Coronary artery (tissue), 2 donors: ENCODE measurements at places on chromosomes 7 and 10.
A peak's percentile ranks its signal among the peaks of the same experiment; 100 is the strongest.

DNA sequence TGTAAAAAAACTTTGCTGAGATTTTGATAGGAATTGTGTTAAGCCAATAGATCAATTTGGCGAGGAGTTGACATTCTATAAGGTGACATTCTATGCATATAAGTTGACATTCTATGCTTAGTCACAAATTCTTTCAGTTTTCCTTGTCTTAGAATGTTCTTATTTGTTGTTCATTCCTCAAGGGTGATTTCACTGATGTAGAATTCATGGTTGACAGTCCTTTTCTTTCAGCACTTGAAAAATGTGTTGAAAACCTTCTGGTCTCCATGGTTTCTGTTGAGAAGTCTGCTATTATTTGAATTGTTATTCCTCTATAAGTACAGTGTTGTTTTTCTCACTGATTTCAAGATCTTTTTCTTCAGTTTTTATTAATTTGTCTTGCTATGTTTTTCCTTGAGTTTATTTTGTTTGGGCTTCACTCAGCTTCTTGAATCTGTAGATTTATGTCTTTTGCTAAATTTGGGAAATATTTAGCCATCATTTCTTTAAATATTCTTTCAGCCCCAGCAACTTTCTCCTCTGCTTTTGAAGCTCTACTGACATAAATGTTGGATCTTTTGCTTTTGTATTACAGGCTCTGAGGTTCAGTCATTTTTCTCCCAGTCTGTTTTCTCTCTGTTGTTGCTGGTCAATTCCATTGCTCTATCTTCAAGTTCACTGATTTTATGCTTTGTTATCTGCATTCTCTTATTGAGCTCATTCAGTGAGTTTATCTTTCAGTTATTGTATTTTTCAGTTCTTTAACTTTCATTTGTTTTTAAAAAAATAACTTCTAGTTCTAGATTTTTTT lies 154.9 kb downstream of the SDK1 start:
- no peak for DNase-seq

DNA sequence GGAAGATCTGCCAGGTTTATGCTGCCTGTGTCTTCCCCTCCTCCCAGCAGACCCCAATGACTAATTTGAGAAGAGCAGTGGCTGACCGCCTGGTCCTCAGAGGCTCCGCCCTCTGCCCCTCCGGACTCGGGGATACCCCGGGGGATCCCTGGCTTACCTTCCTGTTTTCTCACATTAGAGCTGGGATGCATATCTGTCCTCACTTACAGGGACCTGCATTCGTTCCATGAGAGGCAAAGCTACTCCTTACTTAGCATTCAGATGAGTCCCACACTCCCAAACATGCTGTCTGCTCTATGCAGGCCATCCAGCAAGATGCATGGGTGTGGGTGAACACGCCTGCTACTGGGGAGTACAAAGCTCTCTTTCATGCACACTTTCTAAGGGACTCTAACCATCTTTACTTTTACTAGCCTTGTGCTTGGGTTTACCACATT lies 24.0 kb downstream of the VOPP1 start:
- no peak for DNase-seq

DNA sequence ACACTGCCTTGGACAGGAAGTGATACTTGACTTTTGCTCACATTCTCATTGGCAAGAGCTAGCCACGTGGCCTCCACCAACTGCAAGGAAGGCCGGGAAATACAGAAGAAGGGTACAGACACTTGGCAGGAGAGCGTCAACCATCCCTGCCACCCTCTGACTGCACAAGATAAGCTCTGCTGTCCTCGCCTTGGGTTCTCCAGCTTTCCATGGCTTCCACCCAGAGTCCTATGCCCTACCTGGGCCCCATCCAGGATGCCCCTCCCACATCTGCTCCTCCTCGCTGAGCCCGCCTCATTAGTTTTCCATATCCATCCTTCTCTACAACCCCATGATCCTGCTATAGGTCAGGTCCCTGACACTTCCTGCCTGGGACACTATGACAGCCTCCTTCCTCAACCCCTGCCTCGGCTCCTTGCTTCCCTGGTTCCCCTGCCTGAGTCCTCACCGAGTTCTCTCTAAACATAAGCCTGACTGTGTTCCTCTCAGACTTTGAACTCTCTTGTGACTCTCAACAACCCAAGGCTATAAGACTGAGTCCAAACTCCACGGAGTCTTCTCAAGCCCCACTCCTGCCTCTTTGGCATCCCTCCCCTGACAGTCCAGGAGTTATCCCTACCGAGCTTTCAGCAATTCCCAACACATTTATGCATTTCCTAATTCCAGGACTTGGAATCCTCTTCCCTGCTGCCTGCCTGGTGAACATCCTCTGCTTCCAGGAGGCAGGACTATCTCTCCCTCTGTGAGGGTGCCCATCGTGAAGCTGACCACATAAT lies 23.2 kb upstream of the GDF10 start:
- no peak for DNase-seq

GRCh38 chr7:65404020-65404419 lies 30.4 kb downstream of the ZNF92 start:
- DNase-seq = no peak

GRCh38 chr10:43861966-43862751 lies 213.5 kb upstream of the ZNF32 start:
- peak; percentile 76 for DNase-seq

- peak; percentile 83 for DNase-seq
Measured at GRCh38 chr10:122140461-122140902, 130.6 kb upstream of the BTBD16 start.

- no peak for DNase-seq
Measured at GRCh38 chr7:135275971-135276580, 42.4 kb downstream of the STRA8 start.

DNA sequence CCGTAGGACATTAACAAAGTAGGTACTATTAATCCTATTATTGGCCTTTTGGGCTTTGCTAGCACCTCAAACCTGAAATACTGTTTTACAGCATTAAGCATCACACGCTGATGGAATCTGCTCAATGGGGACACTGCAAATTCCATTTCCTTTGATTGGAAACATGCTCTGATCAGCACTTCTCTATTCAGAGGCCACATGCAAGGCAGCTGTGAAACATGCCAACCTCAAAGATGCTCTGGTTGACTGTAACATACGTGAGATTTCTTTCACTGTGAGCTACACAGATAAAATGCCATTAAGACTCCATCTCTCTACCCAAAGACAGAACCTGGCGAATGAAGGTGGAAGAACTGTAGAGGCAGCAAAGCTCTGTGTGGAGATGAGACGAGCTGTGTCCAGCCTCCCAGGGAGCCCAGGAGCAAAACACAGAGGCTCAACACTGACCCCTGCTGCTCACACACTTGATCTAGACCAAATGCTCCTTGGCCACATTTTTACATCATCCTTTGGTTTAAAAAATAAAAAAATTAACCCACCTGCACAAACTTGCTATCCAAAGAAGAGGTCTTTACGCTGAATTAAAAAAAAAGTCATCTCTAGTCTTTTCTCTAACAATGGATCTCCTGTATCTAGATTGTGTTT lies 8.0 kb downstream of the RSU1 start:
- DNase-seq = no peak

GRCh38 chr7:48088559-48089045 lies 463 bp upstream of the UPP1 start:
- DNase-seq = peak; percentile 96

- DNase-seq = no peak
Measured at GRCh38 chr7:27237735-27238334, 4.8 kb upstream of the EVX1 start.

DNA sequence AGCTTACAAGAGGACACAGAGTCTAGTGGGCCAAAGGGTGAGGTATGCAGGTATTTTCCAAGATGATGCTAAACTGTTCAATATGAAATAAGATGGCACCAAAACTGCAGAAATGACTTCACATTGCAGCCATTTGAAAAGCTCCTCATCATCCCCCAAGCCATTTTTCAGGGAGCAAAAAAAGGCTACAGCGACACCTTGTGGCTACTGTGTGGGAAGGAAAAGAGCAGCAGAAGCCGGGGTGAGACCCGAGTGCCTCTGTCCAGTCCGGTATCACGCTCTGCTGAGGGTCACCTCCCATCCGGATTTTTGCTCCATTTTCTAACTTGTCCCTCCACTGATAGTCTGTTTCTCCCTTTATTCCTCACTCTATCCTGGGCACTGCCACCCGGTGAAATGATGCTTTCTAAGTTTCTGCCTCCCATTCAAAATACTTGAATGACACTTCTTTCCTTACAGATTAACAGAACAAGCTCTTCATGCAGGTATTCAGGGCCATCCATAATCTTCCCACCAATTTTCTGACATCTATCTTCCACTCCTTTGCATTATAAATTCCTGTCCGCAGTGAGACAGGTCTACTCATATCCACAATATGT lies 220.2 kb downstream of the DGKI start:
- DNase-seq = no peak

DNA sequence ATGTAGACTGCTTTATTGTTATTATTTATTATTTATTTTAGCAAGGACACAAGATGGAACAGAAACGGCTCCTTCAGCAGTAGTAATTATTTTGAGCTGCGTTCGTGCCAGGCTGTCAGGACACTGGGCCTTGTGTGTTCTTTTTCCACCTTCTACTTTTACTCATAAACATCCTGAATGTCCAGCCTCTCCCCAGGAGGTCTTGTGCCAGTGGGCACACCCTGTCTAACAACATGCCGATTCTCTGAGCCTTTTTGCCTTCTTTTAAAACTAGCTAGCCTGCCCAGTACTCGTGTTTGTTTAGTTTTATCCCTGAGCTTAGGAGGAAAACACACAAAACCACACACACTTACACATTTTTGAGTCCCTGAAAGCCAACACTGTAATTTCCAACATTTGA lies 1.2 kb downstream of the SCIN start:
- DNase-seq = no peak

- no peak for DNase-seq
Measured at GRCh38 chr10:99661377-99661763, 2.1 kb downstream of the ENTPD7 start.

DNA sequence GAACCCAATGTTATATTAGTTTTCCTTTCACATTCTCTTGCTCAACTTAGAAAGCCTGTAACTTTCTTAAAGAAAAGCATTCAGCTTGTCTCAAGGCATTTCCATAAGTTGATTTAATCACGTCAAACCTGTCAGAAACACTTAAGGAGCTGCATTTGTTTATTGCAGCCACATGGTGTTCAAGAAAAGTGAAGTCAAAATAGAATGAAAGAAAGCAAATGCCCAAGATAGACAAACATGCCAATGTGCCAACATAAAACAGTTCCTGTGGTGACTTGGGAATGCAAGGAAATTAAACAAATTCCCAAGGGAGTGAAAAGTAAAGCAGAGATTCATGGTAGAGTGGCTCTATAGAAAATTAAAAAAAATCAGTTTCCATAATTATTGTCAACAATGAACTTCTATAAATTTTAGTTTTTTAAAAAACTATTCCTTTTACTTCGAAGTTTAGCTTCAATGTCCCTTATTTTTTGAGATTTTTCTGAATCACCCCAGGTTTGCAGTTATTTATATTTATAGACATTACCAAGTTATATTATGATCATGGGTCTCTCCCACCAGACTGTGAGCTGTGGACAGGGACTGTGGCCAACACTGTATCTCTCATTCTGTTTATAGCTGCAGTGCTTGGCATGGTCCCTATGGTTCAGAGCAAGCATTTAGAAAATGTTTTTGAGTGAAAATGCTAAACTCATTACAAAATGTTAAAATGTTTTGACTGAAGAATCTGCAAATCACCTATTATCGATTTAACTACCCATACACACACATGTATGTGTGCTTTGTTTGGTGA lies 887.4 kb downstream of the REEP3 start:
- no peak for DNase-seq

DNA sequence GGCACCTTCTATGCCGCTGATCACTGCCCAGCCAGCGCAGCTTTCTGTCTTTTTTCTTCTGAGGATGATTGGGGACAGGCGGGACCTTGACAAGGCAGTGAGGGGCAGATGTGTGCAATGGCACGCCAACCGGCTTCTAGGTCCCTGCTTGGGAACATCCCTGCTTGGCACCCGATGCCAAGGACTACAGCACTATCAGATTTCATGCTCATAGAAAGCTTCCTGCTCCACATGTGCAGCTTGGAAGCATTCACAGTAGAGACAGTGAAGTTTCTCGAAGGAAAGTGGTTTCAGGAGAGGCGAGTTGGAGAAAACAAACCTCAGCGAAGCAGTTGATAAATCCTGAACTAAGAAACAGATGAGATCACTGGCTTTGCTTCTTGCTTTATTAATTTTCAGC lies 267.5 kb upstream of the HABP2 start:
- DNase-seq = no peak

DNA sequence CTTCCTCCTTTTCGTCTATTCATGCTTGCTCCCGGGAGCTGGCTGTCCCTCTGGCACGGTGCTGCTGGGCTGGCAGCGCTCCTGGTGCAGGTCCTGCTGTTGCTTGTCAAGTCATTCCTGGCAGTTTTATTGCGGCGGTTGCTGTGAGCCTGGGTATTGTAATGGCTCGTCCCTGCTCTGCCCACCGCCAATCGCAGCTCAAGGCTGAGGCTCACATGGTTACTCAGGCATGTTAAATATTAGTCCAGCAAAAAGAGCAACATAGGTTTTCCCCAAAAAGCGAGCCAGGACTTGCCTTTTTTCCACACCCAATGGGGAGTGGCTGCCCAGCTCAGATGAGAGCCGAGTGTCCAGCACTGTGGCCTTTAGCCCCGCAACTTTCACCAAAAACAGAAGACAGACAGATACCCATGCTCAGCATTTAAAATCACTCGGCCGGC lies 492.9 kb upstream of the FOXK1 start:
- peak; percentile 90 for DNase-seq

GRCh38 chr7:155943251-155943899 lies 131.1 kb upstream of the SHH start:
- no peak for DNase-seq

- DNase-seq = peak; percentile 86
Measured at GRCh38 chr10:70296406-70296899, 12.6 kb upstream of the NPFFR1 start.

- no peak for DNase-seq
Measured at GRCh38 chr7:38893061-38893460, 15.9 kb downstream of the VPS41 start.
